ENCODE measurements at places on chromosomes 4 and X.
A peak's percentile ranks its signal among the peaks of the same experiment; 100 is the strongest.

DNA sequence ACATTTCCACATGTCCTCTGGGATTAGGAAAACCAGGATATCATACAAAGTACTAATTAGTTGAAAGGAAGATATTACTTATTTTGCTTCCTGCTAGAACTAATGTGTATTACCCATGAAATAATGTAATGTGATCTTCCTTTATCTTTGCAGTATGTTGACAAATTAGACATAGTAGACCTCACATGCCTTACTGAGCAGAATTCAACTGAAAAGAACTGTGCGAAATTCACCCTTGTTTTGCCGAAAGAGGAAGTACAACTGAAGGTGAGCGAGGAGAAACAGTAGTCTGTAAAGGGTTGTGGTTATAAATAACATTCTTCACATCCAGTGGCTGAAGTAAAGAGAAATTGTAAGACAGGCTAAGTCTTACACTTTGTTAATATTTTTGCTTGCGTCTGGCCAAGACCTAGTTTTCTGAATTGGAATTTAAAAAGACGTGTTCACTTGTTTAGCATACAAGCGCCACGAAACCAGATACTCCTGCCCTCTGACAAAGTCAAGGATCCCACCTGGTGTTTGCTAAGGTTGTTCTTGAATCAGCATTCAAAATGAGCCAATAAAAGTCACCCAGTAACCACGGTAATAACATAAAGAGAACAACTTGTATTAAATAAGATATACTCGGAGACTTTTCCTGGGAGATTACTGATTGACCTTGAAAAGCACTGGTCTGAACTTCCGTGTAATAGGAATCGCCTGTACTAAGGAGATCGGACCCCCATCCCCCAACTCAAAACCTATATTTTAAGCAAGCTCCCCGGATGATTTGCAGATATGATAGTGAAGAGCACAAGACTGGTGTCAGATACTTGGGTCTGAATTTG, 16.9 kb downstream of the STAP1 start:
- DNase-seq, result no peak

DNA sequence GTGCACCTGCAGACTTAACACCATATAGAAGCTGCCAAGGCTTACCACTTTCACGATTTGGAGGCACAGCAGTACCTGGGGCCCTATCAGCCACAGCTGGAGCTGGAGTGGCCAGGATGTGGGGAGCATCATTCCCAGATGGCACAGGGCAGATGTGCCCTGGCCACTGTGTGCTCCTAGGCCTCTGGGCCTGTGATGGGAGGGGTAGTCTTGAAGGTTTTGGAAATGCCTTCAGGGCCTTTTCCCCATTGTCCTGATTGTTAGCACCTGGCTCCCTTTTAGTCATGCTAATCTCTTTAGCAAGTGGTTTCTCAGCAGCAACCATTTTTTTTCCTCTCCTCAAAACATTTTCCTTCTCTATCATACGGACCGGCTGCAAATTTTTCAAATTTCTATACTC, 490.2 kb downstream of the RAB28 start:
- no peak for DNase-seq

GRCh38 chr4:185210102-185210981, 944 bp downstream of the SNX25 start:
- peak; percentile 32 for DNase-seq

DNA sequence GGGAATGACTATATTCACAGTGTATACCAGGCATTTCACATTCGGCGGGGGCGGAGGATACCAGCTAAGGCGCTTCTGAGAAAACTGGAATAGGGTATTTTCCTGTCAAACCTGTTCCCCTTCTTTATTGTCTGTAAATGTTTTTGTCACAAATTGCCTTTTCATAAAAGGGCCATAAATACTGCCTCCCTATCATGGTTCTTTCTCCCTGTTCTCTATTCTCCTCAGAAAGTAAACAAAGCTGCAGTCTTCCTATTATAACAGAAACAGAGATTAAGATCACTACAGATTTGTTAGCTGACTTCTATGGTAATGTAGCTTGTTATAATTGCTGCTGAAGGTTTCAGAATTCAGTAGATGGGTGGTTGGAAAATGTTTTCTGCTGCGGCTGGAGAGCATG, 32.2 kb downstream of the MID2 start:
- DNase-seq, result no peak
